Epithelial cell of alveolus of lung (primary cell): ENCODE measurements at places on chromosomes 3 and 15. TPM values are rescaled to one million over a fixed set of nuclear protein-coding genes. Genes with fewer than 3 reads are reported as not detected.

The TMA7 gene
- 309 and 375 TPM in 2 replicates for total RNA-seq

The OR5K2 gene
- not detected in 2 replicates for total RNA-seq

The ZBED2 gene
- 0.39 TPM in 1 of 2 replicates, not detected in the other for total RNA-seq

The GOLGA6L9 gene
- total RNA-seq = 0.52 and 15.3 TPM in 2 replicates

The IQCH gene
- total RNA-seq = 0.08 and 1.8 TPM in 2 replicates

The OSBPL10 gene
- 11.4 and 17.2 TPM in 2 replicates for total RNA-seq

The ZBTB20 gene
- total RNA-seq = 9.1 and 16.6 TPM in 2 replicates

The PLA2G4E gene
- total RNA-seq = not detected in 2 replicates

The AMIGO3 gene
- total RNA-seq = 0.24 and 1.6 TPM in 2 replicates

The ZNF710 gene
- 4.2 and 15.1 TPM in 2 replicates for total RNA-seq

The SELENOT gene
- total RNA-seq = 149 and 152 TPM in 2 replicates

The SLC24A5 gene
- not detected in 2 replicates for total RNA-seq

The CLPX gene
- total RNA-seq = 18.5 and 49.7 TPM in 2 replicates

The PLAAT1 gene
- 1.2 TPM in 1 of 2 replicates, not detected in the other for total RNA-seq

The PTH1R gene
- total RNA-seq = 1.4 and 27.5 TPM in 2 replicates

The SEMA5B gene
- total RNA-seq = not detected in 2 replicates

The PYGO1 gene
- total RNA-seq = 6.2 and 10.5 TPM in 2 replicates

The GOLGA6L7 gene
- total RNA-seq = not detected in 2 replicates

The TUSC7 gene
- total RNA-seq = not detected in 2 replicates

The NAALADL2 gene
- total RNA-seq = 2.4 and 4.4 TPM in 2 replicates

The MTFMT gene
- total RNA-seq = 27.8 and 38.9 TPM in 2 replicates

The SLC6A1 gene
- not detected in 2 replicates for total RNA-seq

The STRA6 gene
- 0.80 and 13.1 TPM in 2 replicates for total RNA-seq
